Pancreas (tissue), 10 donors: ENCODE measurements at places on chromosomes 2 and 18. TPM values are rescaled to one million over a fixed set of nuclear protein-coding genes. Genes with fewer than 3 reads are reported as not detected.

STEAP3 gene
- polyA plus RNA-seq, result 6.6 TPM

INHBB gene
- polyA plus RNA-seq, result 1.6 TPM

IFT172 gene
- polyA plus RNA-seq, result 56.2 TPM

SLC4A3 gene
- 9.9 TPM for polyA plus RNA-seq

PTPN18 gene
- polyA plus RNA-seq, result 65.7 TPM

OXER1 gene
- polyA plus RNA-seq, result 10.1 TPM

CLEC4F gene
- 0.49 TPM for polyA plus RNA-seq

CYP27C1 gene
- 0.04 TPM for polyA plus RNA-seq

KCNG2 gene
- polyA plus RNA-seq, result not detected

ZNF396 gene
- polyA plus RNA-seq, result 2.7 TPM

RGPD3 gene
- 0.16 TPM for polyA plus RNA-seq

C2orf15 gene
- polyA plus RNA-seq, result 5.2 TPM

KRTCAP3 gene
- polyA plus RNA-seq, result 33.0 TPM

RFX8 gene
- 0.15 TPM for polyA plus RNA-seq

DLX1 gene
- 0.15 TPM for polyA plus RNA-seq

TDRD15 gene
- polyA plus RNA-seq, result not detected

AGXT gene
- polyA plus RNA-seq, result 0.08 TPM

GRCh38 chr2:100151310-100151709 is 8.9 kb upstream of the AFF3 start:
- DNase-seq, result no peak

DNA sequence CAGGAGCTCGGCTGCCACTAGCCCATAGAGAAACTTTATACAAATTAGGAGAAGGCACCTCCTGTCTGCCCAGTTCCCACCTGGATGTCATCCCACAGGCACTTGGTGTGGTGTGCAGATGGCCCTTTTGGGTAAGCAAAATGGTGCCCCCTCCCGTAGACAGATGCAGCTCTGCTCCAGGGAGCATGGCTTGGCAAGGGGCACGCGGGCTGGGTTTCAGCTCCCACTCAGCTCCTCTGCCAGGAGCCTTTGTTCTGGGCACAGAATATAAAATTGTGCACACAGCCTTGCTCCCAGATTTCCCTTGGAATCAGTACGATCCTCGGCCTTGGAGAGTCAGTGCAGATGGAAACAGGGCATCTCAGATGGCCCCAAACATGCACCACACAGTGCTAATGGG is 20.3 kb upstream of the KCNF1 start:
- no peak for DNase-seq

GRCh38 chr2:238389988-238390589 is 36.6 kb upstream of the ASB1 start:
- DNase-seq, result peak; percentile 81

DNA sequence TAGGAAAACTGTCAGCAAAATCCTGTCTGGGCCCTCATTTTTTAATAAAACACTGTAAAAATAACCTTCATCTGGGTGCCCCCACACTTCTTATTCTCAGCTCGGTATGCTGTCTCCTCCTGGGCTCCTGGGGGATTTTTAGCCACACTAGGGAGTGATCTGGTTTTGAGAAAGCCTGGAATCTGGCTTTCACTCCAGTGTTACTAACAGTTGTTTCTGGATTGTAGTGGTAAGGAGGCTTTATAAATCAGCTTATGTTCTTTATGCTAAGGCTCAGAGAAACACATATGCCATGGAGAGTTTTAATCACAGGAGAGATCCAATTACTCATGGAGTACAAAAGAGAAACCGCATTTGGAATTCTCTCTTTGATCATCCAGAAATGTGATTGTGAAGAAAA is 744.3 kb upstream of the SOX11 start:
- DNase-seq, result no peak

- DNase-seq, result no peak
Observed at GRCh38 chr2:173854840-173855239, 110.3 kb downstream of the SP3 start.

DNA sequence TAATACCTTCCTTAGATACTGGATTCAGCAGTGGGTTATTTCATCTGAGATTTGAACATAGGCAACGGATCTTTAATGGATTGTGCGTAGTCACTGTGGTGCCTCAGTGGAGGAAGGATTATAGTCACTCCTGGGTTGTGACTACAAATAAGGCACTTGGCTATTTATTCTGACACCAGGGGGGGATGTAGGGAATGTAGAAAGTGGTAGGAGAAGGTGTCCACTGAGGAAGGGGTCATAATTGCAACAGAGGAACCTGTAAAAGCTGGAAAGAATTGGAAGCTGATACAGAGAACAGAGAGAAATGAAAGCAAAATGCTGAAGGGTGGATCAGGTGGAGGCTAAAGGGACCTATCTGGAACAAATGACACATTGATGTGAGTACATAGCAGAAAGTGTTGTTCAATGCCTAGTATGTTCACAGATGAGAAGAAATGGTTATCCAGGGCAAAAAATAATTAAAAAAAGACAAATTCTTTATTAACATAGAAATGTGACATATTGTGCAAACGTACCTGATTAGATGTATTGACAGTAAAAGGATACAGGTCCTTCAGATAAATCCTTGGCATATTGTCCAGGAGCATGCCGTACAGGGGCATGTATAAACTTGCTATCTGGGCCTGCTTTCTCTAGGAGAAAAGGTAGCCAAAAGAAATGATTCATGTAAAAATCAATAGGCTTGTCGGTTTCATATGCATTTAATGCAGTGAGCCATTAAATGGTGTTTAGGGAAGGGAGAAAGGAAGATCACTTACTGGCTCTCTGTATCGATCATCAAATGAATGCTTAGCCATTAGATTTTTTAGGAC is 91.2 kb upstream of the CCDC195 start:
- DNase-seq, result no peak

DNA sequence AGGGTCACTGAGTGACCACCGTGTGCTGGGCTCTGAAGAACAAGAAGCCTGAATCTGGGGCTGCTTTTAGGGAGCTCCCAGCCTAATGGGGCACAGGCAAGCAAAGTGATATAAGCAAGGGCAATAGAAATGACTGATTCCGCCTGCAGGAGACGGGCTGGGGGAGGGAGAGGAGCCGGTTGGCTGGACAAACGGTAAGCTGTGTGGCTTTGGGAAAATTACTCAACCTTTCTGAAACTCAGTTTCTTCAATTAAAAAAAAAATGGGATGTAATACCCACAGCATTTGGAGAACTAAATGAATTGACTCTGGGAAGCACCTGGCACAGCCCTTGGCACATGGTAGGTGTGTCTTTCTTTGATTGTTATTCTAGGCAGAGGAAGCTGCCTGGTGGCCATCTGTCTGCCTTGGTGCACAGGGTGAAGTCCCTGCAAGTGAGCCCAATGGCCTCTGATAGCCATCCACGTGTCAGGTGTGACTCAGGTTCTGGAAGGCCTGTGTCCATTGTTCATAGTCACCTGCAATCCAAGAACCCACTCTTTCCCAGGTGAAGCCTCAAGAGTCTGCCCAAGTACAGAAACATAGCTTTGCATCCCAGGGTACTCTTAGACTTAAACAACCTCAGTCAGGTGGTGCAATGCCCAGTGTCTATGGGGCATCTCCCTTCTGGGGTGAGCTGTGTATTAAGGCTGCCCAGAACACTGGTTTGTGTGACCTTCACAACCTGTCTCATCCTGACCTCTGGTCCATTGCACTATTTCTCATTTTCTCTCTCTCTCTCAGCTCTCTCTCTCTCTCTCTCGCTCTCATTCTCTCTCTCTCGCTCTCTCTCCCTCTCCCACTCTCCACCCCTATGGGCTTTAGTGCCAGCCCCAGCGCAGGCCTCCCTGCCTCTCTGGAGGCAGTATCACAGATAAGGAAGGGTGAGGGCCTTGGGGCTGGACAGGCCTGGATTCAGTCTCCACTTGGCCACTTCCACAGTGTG is 30.0 kb upstream of the NTSR2 start:
- DNase-seq, result no peak

GRCh38 chr2:133602538-133602937 is 34.3 kb upstream of the NCKAP5 start:
- DNase-seq, result no peak

GRCh38 chr2:50995610-50996009 is 36.3 kb downstream of the NRXN1 start:
- no peak for DNase-seq

GRCh38 chr2:127162261-127163089 is 55.5 kb upstream of the BIN1 start:
- DNase-seq, result no peak

DNA sequence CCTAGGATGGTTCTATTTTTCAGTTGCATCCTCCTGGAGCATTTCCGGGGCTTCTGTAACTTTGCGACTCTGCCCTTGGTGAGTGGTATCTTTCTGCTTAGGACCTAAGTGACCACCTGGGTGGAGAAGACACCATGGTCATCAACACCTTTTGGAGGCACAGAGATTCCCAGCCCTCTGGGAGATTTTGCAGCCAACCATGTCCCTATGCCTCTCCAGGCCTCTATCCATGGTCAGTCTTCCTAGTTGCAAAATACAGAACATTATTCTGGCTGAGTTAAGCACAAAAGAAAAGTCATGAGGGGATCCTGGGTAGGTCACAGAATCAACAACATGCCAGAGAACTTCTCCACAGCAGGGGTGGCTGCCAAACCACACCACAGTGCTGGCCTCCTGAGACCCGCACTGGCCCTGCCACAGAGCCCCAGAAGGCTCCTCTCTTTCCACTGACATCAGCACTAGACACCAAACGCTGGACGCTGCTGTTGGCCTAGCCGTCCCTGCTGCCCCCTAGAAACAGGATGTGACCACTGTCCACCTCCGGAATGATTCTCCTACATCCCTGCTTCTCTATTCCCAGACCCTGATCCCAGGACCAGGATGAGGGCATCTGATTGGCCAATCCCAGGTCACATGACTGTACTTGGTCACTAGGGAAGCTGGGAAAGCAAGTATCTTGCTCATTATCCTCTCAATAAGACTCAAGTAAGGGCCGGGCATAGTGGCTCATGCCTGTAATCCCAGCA is 47.7 kb downstream of the SMAD7 start:
- DNase-seq, result peak; percentile 54

- DNase-seq, result no peak
Observed at GRCh38 chr2:187126247-187127005, 277.5 kb upstream of the ZSWIM2 start.

DNA sequence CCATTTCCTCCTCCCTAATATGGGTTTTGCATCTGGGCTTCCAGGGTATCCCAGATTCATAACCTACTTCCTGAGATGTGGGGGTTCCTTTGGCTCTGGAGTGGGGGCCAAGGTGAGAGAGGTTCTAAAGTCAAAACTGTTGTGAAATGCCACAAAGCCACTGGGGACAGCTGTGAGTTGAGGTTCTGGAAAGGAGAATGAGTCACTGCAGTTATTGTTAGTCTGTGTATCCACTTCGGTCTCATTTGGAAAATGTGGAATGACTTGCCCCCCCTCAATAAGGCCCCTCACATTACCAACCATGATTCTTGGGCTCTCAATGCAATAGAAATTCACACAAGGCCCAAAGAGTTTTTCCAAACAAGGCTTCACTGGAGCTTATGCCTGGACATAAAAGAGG is 51.1 kb upstream of the LGALSL start:
- no peak for DNase-seq

DNA sequence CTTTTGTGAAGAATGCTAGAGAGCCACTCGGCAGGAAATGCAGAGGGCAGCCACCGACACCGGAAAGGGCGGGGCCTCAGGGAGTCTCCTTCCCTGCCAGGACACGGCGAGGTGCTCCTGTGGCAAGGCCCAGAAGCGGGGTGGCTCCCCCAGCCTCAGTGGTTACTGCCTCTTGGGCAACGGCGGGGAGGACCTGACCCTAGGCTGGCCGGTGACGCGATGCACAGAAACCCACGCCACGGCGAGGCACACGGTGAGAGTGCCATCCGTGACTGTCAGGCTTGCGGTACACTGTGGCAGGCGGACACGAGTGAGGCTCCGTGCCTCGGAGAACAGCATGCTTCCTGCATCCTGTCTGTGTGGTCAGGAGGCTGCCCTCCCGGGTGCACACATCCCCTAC is 47.8 kb downstream of the ZAP70 start:
- no peak for DNase-seq

- peak; percentile 2 for DNase-seq
Observed at GRCh38 chr2:239328351-239329191, 72.2 kb downstream of the HDAC4 start.

GRCh38 chr2:174985614-174986013 is 19.6 kb downstream of the CHN1 start:
- no peak for DNase-seq

GRCh38 chr18:21309248-21309647 is 67.2 kb downstream of the GREB1L start:
- no peak for DNase-seq

GRCh38 chr2:207107551-207107950 is 58.2 kb downstream of the KLF7 start:
- no peak for DNase-seq

DNA sequence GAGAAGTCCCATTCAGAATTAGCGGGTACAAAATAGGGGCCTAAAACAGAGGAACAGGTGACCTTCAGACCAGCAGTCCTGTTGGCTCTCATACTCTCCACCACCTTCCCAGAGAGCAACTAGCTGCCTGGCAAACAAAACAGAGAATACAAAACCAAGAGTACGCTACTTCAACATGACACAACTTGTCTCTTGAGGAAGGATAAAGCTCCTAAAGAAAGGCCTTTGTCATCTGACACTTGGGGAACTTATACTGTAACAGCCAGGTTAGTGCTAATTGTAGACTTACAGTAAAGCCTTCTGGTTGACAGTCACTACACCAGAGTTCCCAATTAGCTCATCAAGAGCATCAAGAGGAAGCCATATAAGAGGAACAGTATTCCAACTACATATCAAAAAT is 282.1 kb upstream of the NT5C1B start:
- no peak for DNase-seq

- peak; percentile 59 for DNase-seq
Observed at GRCh38 chr18:21672521-21673267, 31.9 kb downstream of the ABHD3 start.

- no peak for DNase-seq
Observed at GRCh38 chr2:102797486-102797885, 35.7 kb downstream of the TMEM182 start.

DNA sequence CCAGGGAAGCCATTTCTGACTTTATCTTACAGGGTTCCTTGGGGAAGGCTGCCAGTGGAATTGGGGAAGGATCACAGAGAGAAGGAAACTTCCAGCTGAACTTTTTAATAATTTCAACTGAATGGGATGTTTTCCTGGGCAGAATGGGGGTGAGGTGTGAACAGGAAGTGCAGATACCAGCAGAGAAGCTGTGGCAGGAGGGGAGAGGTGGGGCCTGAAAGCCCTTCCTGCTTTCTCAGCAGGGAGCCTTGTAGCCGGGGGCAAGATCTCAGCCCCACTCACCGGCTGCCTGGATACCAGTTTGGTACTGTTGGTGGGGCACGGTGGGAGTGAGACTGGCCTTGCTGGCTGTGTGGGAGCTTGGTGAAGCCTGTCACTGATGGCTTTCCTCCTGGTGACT is 170.5 kb downstream of the ZBTB7C start:
- DNase-seq, result no peak

GRCh38 chr2:238784671-238785527 is 63.0 kb upstream of the TWIST2 start:
- peak; percentile 30 for DNase-seq

DNA sequence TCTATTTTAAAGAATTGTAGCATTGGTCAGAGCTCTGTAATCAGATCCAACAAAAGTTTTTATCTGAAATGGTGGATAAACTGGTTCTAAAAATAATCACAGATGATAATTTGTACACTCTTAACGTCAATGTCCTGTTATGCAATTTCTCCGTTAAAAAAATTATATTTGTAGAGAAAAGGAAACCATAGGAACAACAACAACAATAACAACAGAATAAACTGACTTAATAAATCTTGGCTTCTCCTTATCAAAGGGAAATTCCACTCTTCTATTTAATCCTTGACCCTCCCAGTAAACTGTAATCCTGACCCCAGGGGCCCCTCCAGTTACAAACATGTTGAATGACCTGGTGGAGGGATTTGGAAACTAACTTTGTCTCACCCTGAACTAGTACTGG is 78.6 kb upstream of the ZFP36L2 start:
- no peak for DNase-seq

- no peak for DNase-seq
Observed at GRCh38 chr2:25714740-25715139, 41.4 kb upstream of the DTNB start.
